ENCODE measurements at places on chromosomes 12 and 14.

DNA sequence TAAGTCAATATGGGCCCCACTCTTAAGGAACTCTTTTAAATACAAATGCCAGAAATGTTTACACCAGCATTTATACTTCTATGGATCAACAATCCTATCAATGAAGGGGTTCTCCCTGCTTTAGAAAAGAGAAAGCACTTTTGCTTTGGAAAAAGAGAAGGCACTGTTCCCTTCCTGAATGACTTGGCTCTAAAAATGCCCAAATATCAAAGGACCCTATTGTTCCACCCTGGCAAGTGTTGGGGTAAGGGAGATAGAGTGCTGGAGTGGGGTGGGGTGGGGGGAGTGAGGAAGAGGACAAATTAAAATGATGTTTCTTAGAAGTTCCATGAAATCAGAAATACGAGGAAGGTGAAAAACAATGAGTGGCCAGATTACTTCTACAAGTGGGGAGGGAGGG lies 131.6 kb upstream of the GRIN2B start:
- no peak for DNase-seq

GRCh38 chr14:97264516-97265230 lies 467.5 kb downstream of the VRK1 start:
- no peak for DNase-seq

- DNase-seq = no peak
Measured at GRCh38 chr12:107844312-107844921, 69.9 kb downstream of the ASCL4 start.

GRCh38 chr14:97013878-97014277 lies 216.7 kb downstream of the VRK1 start:
- no peak for DNase-seq

GRCh38 chr14:54839701-54840119 lies 62.9 kb downstream of the GCH1 start:
- no peak for DNase-seq

GRCh38 chr12:81245458-81245857 lies 167.6 kb downstream of the ACSS3 start:
- DNase-seq = no peak

- DNase-seq = no peak
Measured at GRCh38 chr12:24853588-24853987, 95.3 kb downstream of the BCAT1 start.

- DNase-seq = no peak
Measured at GRCh38 chr14:74459289-74459946, 33.4 kb upstream of the SYNDIG1L start.

DNA sequence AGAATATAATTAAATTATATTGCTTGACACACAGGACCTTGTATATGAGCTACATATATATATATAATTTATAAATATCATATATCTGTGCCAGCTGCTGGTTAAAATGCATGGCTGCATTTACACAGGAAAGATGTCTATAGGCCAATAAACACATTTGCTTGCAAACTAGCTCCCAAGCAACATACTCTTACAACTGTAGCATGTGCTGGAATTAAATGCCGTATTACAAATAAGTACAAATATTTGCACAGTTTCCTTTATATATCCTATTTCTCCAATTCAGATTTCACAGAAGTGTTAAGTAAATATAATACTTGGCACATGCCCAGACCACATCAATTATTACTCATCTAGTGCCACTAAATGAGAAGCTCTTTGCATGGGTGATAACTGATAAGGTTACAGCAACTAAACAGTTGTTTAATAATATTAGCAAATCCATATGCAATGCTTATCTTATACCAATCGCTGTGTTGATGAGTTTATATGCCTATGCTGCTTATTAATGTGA lies 66.7 kb upstream of the E2F7 start:
- no peak for DNase-seq

GRCh38 chr14:94081386-94081820 lies 293 bp downstream of the IFI27L1 start:
- peak; percentile 11 for DNase-seq

- DNase-seq = no peak
Measured at GRCh38 chr14:81446279-81447007, 46.3 kb upstream of the STON2 start.

DNA sequence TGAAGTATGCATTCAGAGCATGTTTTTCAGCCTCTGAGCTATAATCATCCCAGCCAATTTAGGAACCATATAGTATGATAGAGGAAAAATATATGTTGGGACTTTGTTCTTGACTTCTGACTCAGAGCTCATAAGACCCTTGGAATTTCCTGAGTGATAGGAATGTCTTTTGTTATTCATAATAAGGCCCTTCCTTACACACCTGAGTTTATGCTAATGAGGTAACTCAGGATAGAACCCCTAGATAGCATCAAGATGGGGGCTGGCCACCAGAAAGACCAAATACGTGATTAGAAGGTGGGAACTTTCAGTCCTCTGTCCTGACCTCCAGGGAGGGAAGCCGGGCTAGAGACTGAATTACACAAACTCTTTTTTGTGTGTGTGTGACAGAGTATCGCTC lies 32.4 kb upstream of the PLEK2 start:
- DNase-seq = no peak

- DNase-seq = no peak
Measured at GRCh38 chr12:57237932-57238853, 8.7 kb downstream of the SHMT2 start.

DNA sequence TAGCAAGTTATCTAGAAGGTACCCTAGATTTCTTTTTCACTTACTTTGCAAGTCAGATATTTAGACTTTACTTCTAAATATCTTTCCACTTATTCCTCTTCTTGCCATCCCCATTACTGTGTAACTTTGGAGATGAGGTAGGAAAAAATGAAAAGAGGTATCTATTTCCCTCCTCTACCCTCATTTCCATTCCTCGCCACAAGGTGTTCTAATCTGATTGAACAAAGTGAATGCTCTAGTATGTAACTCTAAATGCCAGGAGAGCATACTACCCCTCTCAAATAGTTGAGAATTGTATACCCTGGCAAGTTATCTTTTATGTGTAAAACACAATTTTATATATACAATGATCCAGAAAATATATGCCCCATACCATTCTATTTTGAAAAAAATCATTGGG lies 1.7 kb upstream of the LDHB start:
- DNase-seq = peak; percentile 31

DNA sequence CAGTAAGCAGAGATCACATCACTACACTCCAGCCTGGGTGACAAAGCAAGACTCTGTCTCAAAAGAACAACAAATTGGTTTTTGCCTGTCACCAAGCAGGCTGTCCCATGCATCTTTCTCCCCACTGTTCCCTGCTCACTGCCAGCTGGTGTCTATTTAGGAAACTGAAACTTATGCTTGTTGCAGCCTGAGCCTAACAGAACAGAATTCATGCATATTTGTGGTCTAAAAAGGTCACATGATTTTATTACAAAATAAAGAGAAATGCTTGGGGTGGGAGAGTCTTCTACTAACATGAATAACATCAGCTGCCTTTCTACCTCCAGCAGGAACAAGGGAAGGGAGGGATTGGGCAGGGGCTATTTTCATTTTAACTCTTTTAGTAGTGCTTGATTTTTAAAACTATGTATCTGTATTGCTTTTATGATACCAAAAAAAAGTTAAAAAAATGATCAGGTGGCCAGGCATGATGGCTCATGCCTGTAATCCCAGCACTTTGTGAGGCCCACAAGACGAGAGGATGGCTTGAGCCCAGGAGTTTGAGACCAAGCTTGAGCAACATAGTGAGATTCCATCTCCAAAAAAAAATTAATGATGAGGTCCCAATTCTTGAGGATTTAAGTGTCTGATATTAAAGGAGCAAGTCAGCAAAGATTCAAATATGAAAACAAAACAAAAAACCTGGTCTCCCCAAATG lies 923 bp downstream of the STAT2 start:
- no peak for DNase-seq
